Stimulated activated CD8-positive, alpha-beta memory T cell treated with anti-CD3 and anti-CD28 coated beads, Interleukin-7, amount 100 ng/mL, for 1 hour (primary cell): ENCODE measurements at places on chromosomes 7 and 10.

GRCh38 chr7:34069676-34070075 is 164.3 kb downstream of the BMPER start:
- no peak for DNase-seq

GRCh38 chr10:97361537-97361901 is 27.0 kb upstream of the FRAT2 start:
- DNase-seq = no peak

DNA sequence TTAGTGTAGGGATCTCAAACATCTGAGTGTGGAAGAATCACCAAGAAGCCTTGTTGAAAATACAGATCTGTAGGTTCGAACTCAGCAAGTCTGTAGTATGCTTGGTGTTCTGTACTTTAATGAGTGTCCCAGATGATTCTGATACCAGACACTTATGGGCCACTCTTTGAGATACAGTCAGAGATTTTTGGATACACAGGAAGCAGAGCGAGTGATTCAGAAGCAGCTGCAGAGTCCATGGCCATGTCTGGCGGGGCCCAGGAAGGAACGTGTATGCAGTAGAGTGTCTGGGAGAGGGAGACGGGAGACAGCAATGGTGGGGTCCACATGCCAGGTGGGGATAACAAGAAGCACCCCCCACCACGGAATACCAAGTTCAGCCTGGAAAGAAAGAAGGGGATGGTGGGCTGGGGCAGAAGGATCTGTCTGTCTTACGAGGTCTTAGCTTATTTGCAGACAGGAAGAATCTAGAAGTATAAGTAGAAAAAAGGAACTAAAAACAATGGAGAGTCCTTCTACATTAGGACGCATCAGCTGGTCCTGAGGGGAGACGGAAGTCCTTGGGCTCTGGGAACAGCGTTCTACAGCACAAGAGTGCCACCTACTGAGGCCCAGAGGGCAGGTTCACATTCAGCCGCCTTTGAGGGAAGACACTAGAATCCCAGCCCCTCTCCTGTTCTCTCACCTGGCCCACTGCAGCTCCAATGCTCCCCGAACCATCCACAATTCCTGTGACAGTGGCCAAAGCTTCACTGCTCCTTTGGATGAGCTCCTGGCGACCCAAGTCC is 55.4 kb downstream of the SLC37A3 start:
- DNase-seq = no peak

- no peak for DNase-seq
Measured at GRCh38 chr10:88131511-88132139, 268.2 kb downstream of the PTEN start.

DNA sequence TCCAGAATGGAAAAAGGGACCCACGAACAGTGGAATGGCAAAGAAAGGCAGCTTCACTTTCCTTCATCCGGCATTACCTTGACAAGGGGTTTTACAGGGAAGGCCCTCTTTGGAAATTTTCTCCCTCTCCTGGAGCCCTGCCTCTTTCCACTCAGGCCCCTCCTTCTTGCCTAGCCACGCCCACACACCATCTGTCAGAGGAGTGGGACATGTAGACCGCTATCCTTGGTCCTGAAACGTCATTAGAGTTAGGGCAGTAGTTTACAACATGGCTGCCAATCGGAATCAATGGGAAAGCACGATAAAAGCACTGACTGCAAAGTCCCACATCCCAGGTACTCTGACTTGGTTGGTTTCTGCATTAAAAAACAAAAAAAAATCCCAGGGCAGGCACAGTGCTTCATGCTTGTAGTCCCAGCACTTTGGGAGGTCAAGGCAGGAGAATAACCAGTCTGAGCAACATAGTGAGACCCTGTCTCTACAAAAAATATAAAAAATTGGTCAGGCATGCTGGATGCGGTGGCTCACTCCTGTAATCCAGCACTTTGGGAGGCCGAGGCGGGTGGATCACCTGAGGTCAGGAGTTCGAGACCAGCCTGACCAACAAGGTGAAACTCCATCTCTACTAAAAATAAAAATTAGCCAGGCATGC is 96.4 kb downstream of the MARCHF5 start:
- no peak for DNase-seq

- DNase-seq = no peak
Measured at GRCh38 chr7:36509962-36510361, 120.3 kb downstream of the ANLN start.

DNA sequence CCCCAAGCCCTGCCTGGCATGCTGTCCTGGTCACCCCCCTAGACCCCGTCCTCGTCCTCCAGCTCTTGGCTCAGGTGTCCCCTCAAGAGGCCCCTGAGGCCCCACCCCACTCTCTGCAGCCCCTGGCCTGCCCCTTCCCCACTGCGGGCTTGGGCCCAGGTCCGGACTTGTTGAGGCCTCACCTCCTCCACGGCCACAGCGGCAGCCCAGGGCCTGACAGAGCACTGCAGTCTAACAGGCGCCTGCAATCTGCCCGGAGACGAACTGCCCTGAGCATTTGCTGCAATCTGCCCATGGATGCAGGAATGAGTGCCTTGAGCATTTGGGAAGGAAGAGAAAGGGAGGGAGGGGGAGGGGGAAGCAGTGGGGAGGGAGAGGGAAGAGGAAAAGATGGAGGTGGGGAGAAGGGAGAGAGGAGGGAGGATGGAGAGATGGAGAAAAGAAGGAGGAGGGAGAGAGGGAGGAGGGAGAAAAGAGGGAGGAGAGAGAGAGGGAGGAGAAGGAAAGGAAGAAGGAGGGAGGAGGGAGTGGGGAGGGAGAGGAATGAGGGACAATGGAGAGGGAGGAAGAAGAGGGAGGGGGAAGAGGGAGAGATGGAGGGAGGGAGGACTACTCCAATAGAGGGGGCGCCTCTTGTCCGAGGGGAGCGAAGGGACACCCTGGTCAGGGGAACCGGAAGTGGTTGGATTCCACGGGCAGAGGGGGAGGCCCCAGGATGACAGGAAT is 73.9 kb downstream of the PDGFA start:
- no peak for DNase-seq

DNA sequence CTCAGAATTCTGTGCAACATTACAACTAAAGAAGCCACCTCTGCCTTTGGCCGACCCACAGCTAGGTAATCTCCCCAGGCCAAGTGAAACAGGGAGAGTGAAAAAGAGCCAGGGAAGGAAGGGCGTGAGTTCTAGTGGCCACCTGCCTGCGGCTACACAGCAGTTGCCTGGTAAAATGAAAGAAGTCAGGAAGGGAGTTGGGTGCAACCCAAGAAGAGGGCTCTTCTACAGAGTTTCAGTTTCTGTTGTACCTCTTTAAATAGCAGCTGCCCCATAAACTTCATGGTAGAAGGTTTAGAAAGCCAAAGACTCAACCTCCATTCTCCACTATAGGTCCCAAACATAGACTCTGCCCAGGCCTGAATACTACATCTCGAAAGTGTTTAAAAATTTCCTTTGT is 76.2 kb upstream of the TMEM168 start:
- DNase-seq = no peak

GRCh38 chr10:17609523-17610079 is 7.6 kb downstream of the HACD1 start:
- no peak for DNase-seq

DNA sequence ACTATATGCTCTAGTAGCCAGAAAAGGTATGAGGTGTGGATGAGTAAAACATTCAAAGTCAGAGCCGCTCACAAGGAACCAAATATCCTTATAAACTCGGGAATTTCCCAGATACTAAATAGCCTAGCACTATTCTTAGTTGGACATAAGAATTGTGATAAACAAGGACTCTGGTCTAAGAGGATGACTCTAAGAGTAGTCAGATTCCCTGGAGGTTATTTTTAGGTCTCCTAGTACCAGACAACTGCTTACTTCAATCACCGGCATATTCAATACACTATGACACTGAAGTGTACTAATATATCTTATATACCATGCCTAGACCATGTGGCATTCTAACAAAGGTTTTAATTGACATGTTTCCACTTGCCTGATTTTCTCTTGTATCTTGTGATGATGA is 56.5 kb downstream of the LMBR1 start:
- no peak for DNase-seq
